ENCODE measurements at places on chromosomes 16 and 17. TPM values are rescaled to one million over a fixed set of nuclear protein-coding genes. Genes with fewer than 3 reads are reported as not detected.
A peak's percentile ranks its signal among the peaks of the same experiment; 100 is the strongest.

GRCh38 chr17:75031972-75032719, 14.6 kb downstream of the ATP5PD start:
- H3K4me1 ChIP-seq, result peaks cover 25% of the 10 kb centered on the region
- DNase-seq, result peak; percentile 65
- H3K36me3 ChIP-seq, result no peaks in the 10 kb centered on the region

GRCh38 chr16:72798264-72798663, 249.7 kb downstream of the ZFHX3 start:
- peaks cover 60% of the 10 kb centered on the region for H3K36me3 ChIP-seq
- no peaks in the 10 kb centered on the region for H3K27me3 ChIP-seq
- no peaks in the 10 kb centered on the region for H3K4me1 ChIP-seq
- H3K27ac ChIP-seq, result no peak overlapping the region

GRCh38 chr16:31216422-31217135, at the start of gene PYDC1:
PYDC1 (minus strand) TSS chr16:31217135; CDS start chr16:31217028, 107 bp downstream.
- H3K36me3 ChIP-seq, result no peaks in the 10 kb centered on the region
- peak within 1 kb of the TSS; percentile 78 for H3K4me3 ChIP-seq
- peaks cover 42% of the 10 kb centered on the region for H3K4me1 ChIP-seq
- no peak for DNase-seq
- no peaks in the 10 kb centered on the region for H3K27me3 ChIP-seq

- H3K27ac ChIP-seq, result no peak overlapping the region
- no peaks in the 10 kb centered on the region for H3K4me1 ChIP-seq
- no peaks in the 10 kb centered on the region for H3K27me3 ChIP-seq
- no peak for DNase-seq
- no peaks in the 10 kb centered on the region for H3K36me3 ChIP-seq
These were observed 327.0 kb downstream of the FOXL1 start for GRCh38 chr16:86905302-86905701.

- no peak overlapping the region for H3K27ac ChIP-seq
- H3K4me3 ChIP-seq, result no peak overlapping the region
- no peaks in the 10 kb centered on the region for H3K4me1 ChIP-seq
- H3K27me3 ChIP-seq, result no peaks in the 10 kb centered on the region
- no peaks in the 10 kb centered on the region for H3K36me3 ChIP-seq
- DNase-seq, result no peak
These were observed 21.4 kb downstream of the TNFRSF13B start for GRCh38 chr17:16950488-16950887.

DNA sequence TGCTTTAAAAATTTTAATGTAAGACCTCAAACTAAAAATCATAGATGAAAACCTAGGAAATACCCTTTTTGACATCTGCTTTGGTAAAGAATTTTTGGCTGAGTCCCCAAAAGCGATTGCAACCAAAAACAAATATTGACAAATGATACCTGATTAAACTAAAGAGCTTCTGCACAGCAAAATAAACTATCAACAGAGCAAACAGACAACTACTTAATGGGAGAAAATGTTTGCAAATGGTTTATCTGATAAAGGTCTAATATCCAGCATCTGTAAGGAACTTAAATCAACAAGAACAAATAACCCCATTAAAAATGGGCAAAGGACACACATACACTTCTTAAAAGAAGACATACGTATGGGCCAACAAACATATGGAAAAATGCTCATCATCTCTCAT, 242.5 kb downstream of the BCAS3 start:
- H3K27ac ChIP-seq, result no peak overlapping the region
- no peaks in the 10 kb centered on the region for H3K4me1 ChIP-seq
- H3K4me3 ChIP-seq, result no peak overlapping the region
- no peaks in the 10 kb centered on the region for H3K27me3 ChIP-seq
- no peak for DNase-seq
- no peaks in the 10 kb centered on the region for H3K36me3 ChIP-seq

- no peaks in the 10 kb centered on the region for H3K4me1 ChIP-seq
- H3K4me3 ChIP-seq, result no peak overlapping the region
- peaks cover 69% of the 10 kb centered on the region for H3K36me3 ChIP-seq
- no peaks in the 10 kb centered on the region for H3K27me3 ChIP-seq
- no peak overlapping the region for H3K27ac ChIP-seq
- DNase-seq, result no peak
These were observed 54.9 kb downstream of the CYLD start for GRCh38 chr16:50796829-50797228.

DNA sequence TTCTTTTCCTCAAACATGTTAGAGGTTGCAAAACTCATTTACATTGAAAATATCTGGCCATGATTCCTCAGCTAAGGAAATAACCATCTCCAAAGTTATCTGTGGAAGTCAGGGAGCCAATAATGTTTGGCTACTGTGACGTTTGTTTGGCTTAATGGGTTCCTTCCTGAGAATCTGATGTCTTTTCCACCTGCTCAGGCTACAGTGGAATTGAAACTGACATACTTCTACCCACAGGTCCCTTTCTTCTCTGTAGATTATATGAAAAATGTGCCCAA, 221.1 kb upstream of the XYLT1 start:
- H3K4me1 ChIP-seq, result no peaks in the 10 kb centered on the region
- DNase-seq, result no peak
- H3K36me3 ChIP-seq, result no peaks in the 10 kb centered on the region
- no peak overlapping the region for H3K4me3 ChIP-seq
- no peak overlapping the region for H3K27ac ChIP-seq

DNA sequence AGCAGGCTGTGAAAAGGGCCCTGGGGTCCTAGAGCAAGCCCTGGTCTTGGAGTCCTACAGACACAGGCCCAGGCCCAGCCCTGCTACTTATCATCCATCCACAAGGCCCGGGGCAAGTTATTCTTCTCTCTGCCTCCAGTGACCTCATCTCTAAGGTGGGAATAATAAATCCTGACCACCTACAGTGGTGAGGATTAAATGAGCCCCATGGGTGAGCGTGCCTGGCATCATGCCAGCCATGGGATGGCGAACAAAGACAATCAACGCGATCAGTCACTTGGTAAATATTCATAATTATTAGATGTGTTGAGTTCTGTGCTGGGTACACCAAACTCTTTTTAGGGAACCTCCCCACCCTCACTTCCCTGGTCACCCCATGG, 5.5 kb downstream of the KRT15 start:
- no peak for DNase-seq
- H3K27ac ChIP-seq, result no peak overlapping the region
- no peaks in the 10 kb centered on the region for H3K27me3 ChIP-seq
- no peak overlapping the region for H3K4me3 ChIP-seq
- no peaks in the 10 kb centered on the region for H3K4me1 ChIP-seq
- no peaks in the 10 kb centered on the region for H3K36me3 ChIP-seq

DNA sequence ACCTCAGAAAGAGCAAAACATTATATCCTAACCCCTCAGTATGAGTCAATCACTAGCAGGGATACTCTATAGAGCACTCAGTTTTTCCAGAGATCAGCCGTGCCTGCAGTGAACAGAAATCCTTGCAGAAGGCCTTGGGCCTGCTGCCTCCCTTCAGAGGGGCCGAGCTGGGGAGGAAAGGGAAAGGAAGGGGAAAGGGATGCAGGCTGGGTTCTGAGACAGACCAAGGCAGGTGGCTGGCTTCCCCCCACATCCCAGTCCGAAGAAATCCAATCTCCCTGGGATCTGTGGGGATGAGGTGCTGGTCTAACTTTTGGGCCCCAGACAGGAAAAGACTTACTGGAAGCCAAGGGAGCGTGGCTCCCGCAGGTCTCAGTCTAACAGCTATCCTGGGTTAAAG, 25.3 kb downstream of the SRL start:
- DNase-seq, result no peak
- H3K27ac ChIP-seq, result peak overlapping the region; percentile 91
- peak overlapping the region; percentile 47 for H3K4me3 ChIP-seq
- no peaks in the 10 kb centered on the region for H3K27me3 ChIP-seq
- H3K4me1 ChIP-seq, result peaks cover 89% of the 10 kb centered on the region

DNA sequence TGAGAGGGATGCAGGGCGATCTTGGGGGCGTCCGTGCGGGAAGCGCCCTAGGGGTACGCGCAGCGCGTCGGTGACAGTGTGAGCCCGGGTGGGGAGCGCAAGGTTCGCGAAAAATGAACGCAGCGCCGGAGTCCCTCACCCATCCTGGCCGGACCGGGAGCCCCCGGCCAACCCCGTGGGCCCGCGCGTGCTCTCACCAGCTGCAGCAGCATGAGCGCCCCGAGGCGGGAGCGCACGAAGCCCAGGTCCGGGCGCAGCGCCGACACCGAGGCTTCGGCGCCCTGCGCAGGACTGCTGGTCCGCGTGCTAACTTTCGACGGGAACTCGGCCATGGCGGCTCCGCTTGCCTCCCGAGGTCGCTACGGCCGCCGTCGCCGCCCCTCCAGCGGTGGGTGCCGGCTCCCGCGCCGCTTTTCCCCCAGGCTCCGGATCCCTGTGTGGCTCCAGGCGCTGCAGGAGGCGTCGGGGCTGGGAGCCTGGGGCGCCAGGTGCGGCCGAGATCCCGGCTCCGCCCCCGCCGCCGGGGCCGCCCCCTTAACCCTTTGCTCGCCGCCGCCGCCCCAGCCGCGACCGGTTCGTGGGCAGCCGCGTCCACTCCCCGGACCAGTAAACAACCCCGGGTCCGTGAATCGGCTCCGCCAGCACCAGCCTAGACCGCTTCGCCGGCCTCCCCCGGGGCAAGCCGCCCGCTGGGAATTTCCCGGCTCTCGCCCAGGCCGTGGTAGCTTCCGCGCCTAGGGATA, at the start of gene PLLP:
TSS of gene PLLP (minus strand) at position 464 of the 743 bp plus-strand sequence. CDS start at position 332, 132 bp downstream.
- no peak for DNase-seq
- H3K27me3 ChIP-seq, result peaks cover 17% of the 10 kb centered on the region

GRCh38 chr17:75891605-75892555, 4.9 kb downstream of the TRIM65 start:
- H3K36me3 ChIP-seq, result peaks cover 12% of the 10 kb centered on the region
- H3K4me1 ChIP-seq, result peaks cover 21% of the 10 kb centered on the region
- DNase-seq, result no peak
- H3K27me3 ChIP-seq, result no peaks in the 10 kb centered on the region

- H3K4me1 ChIP-seq, result peaks cover 17% of the 10 kb centered on the region
- H3K27ac ChIP-seq, result no peak overlapping the region
- no peak for DNase-seq
- H3K36me3 ChIP-seq, result no peaks in the 10 kb centered on the region
- H3K4me3 ChIP-seq, result no peak overlapping the region
- H3K27me3 ChIP-seq, result no peaks in the 10 kb centered on the region
These were observed 16.4 kb downstream of the GRIN2C start for GRCh38 chr17:74843352-74843627.

DNA sequence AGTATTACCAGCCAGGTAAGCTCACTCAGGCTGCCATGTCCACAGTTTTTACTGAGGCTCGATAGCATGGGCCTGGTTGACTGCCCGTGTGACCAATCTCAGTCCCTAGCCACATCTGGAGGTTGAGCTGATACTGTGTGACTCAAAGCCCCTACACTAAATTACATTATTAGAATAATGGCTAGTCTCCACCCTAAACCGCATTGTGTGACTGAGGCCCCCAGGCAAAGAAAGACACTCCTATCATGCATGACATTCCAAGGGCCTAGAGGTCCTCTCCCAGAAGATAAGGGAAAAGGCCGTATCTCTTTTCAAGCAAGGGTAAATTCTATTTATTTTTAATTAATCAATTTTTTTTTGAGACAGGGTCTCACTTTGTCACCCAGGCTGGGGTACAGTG, 505.3 kb downstream of the HAPSTR1 start:
- no peak for DNase-seq
- no peak overlapping the region for H3K27ac ChIP-seq
- H3K4me3 ChIP-seq, result no peak overlapping the region
- H3K36me3 ChIP-seq, result no peaks in the 10 kb centered on the region
- no peaks in the 10 kb centered on the region for H3K27me3 ChIP-seq

GRCh38 chr17:9356488-9356911, 219.1 kb downstream of the STX8 start:
- H3K4me3 ChIP-seq, result no peak overlapping the region
- H3K4me1 ChIP-seq, result peaks cover 8% of the 10 kb centered on the region
- H3K27ac ChIP-seq, result no peak overlapping the region
- H3K27me3 ChIP-seq, result no peaks in the 10 kb centered on the region

DNA sequence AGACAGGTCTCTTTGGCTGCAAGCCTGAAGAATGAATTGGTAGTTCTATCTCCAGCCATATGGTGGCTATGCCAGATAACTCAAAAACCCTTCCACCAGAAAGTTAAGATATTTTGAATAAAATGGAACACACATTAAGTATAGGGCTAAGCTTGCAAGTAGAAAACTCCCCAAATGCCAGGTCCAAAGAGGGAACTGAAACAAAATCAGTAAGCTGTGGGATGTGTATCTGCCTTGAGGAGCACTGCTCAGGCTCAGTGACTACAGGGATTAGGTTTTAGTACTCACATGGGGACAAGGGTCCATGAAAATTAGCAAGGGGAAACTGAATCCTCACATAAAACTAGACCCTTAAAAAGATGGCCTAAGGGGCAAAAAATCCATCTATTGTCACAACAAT, 115.7 kb upstream of the PMFBP1 start:
- no peaks in the 10 kb centered on the region for H3K4me1 ChIP-seq
- no peak overlapping the region for H3K27ac ChIP-seq
- H3K27me3 ChIP-seq, result no peaks in the 10 kb centered on the region

The KRT222 gene
- not detected for total RNA-seq

The METTL16 gene
- 19.9 TPM for total RNA-seq

The CMTM1 gene
- not detected for total RNA-seq

The HS3ST3B1 gene
- total RNA-seq, result 4.0 TPM

The KRTAP17-1 gene
- not detected for total RNA-seq

The TBX4 gene
- not detected for total RNA-seq

The AATK gene
- 0.31 TPM for total RNA-seq
